Endothelial cell (in vitro differentiated cells): ENCODE measurements at places on chromosomes 6 and 20.

- H3K27ac ChIP-seq = no peak within 1 kb of the TSS
- peaks cover 2% of the 10 kb centered on the region for H3K27me3 ChIP-seq
- H3K4me1 ChIP-seq = peaks cover 3% of the 10 kb centered on the region
- no peak within 1 kb of the TSS for H3K4me3 ChIP-seq
- H3K36me3 ChIP-seq = no peaks in the 10 kb centered on the region
These were observed at the start of gene SEMG1 for GRCh38 chr20:45206725-45207124. Gene SEMG1, plus strand, starts transcription at chr20:45207033. Its CDS starts 21 bp downstream, at chr20:45207054.

GRCh38 chr6:58198301-58198700, 880.9 kb downstream of the PRIM2 start:
- no peak overlapping the region for H3K27ac ChIP-seq
- DNase-seq = no peak
- H3K4me3 ChIP-seq = no peak overlapping the region
- H3K36me3 ChIP-seq = no peaks in the 10 kb centered on the region

GRCh38 chr6:156686301-156686994, 90.7 kb upstream of the ARID1B start:
- H3K4me1 ChIP-seq = peaks cover 11% of the 10 kb centered on the region
- H3K27ac ChIP-seq = peak overlapping the region; percentile 96
- peaks cover 22% of the 10 kb centered on the region for H3K27me3 ChIP-seq
- DNase-seq = peak; percentile 41

GRCh38 chr6:40529040-40529439, 58.1 kb downstream of the LRFN2 start:
- H3K27ac ChIP-seq = no peak overlapping the region
- H3K27me3 ChIP-seq = peaks cover 3% of the 10 kb centered on the region
- no peaks in the 10 kb centered on the region for H3K36me3 ChIP-seq
- no peaks in the 10 kb centered on the region for H3K4me1 ChIP-seq
- DNase-seq = no peak

GRCh38 chr20:19112828-19113227, 99.6 kb upstream of the SLC24A3 start:
- H3K36me3 ChIP-seq = no peaks in the 10 kb centered on the region
- no peak overlapping the region for H3K4me3 ChIP-seq
- H3K4me1 ChIP-seq = no peaks in the 10 kb centered on the region
- DNase-seq = no peak
- peaks cover 2% of the 10 kb centered on the region for H3K27me3 ChIP-seq
